ENCODE measurements at places on chromosomes 4 and X.

DNA sequence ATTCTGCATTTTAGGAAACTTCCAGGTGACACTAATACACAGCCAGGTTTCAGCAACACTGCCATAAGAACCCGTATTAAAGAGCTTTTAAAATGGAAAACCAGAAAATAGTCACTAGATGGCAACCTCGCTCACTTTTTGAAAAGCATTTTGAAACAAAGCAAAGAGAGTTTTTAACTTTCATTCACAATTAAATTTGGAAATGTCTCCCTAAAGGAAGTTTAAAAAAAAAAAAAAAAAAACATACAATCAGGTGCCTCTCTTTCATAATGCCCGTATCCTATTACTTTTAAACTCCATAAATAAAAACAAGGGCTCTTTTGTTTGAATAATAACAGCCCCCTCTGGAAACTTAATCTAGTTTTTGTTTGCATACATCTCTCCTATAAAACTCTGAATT lies 20.3 kb downstream of the MEPE start:
- no peak for DNase-seq

DNA sequence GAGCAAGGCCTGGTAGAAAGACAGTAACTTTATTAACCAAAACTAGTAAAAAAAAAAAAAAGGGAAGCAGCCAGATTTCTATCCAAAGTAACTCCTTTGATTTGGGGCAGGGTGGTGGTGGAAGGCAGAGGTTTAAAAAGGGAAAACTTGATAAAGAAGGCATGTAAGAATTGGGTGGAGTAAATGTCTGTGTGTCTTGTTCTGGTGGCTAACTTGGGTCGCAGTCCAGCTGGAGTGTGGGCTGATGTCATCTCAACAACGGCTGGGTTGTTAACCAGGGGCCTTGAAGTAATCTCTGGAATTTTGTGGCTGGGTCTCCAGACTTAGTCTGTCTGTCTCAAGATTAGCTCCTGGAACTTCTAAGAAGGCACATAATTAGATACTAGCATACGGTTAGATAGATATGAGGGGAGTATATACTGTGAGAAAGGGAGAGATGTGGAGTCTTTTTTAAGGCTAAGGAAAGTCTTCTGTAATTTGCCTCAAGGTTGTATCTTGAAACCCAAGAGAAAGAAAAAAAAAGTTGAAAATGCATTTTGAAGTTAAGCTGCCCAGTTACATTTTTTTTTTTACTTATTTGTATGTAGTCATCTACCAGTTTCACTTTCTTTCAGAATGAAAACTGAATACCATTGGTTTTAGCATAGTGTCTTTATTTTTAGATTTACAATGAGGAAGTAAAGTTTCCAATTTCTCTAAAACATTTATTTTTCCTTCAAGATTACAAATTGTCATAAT lies 48.3 kb downstream of the MTHFD2L start:
- no peak for DNase-seq

DNA sequence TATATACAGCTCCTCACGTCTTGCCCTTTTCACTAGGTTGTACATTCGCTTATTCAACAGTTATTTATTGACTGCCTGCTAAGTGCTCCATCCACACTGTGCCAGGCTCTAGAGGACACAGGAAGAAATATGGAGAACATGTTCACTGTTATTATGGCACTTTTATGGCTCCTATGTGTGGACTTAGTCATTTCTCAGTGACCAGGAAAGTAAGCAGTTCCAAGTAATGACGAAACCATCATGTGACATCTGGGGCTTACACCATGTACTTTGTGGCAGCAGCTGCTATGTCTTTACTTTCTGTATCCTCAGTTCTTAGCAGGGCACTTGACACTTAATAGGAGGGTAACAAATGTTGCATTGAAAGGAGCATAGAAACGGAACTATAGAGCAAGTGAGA lies 278.0 kb downstream of the ANK2 start:
- DNase-seq, result no peak

- no peak for DNase-seq
Observed at GRCh38 chr4:139042981-139043460, 27.4 kb downstream of the NOCT start.

GRCh38 chr4:66416425-66416824 lies 746.1 kb upstream of the EPHA5 start:
- no peak for DNase-seq

DNA sequence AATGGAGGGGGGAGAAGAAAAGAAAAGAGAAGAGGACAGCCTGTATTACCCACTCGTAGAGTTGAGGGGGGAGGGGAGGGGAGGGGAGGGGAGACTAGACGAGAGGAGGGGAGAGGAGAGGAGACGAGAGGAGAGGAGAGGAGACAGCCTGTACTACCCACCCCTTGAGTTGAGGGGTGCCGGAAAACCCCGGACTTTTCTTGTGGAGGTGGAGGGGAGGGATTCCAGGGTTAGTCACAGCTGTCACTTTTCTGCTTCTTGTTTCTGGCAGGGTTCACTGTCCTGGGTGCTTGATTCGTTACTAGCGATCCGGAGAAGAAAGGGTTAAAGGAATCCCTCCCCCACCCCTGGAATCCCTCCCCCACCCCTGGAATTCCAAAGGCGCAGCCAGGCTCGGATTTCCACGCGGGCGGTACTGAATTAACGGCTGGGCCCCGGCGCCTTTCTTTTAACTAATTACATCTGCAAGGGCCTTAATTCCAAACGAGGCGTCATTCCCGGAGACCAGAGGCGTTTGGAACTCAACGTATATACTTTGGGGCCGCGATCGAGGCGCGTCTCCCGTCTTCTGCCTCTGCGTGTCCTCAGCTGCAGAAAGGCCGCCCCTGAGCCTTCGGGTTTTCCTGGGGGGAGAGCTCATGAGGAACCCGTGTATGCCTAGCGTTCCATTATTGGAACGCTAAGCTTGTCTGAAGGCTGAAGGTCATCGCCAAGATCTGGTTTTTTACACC lies 20.1 kb upstream of the CSF2RA start:
- no peak for DNase-seq

DNA sequence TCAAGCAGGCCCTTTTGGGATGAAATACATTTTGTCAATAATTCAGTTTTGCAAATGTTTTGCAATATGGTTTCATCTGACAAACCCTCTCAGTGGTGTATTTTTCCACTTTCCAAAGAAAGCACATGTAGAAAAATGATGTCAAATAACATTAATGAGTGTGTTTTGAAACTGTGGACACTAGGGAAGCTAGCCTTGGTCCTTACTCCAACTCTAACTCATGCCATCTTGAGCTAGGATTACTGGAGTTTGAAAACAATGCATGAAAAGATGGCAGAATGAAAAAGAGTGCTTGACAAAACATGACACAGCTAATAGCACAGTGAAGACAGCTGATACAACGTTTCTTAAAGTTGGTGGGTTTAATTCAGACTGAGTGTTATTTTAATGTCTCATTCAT lies 41.4 kb downstream of the HAND2 start:
- no peak for DNase-seq

DNA sequence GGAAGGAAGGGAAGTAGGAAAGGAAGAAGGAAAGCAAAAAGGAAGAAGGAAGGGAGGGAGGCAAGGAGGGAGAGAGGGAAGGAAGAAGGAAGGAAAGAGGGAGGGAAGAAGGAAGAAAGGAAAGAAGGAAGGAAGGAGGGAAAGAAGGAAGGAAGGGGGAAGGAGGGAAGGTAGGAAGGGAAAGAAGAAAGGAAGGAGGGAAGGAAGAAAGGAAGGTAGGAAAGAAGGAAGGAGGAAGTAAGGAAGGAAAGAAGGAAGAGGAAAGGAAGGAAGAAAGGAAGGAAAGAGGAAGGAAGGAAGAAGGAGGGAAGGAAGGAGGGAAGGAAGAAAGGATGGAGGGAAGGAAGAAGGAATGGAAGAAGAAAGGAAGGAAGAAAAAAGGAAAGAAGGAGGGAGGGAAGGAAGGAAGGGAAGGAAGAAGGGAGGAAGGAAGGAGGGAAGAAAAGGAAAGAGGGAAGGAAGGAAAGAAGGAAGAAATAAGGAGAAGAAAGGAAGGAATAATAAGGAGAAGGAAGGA lies 18.6 kb upstream of the SCML1 start:
- DNase-seq, result no peak

DNA sequence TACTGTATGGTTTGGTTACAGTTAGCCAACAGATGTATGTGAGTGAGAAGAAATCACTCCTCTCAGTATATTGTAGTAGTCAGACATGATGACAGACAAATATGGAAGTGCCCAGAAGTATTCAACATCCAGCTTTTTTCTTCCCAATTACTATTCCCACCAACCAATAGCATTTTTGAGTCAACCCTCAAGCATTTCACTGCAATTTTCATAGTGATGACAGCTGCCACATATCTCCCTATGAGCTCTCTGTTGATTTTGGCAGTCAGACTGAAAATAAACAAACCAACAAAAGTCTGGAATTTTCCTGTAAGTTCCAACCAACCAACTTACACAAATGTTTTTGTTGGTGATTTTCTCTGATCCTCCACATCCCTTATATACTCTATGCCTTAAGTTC lies 8.2 kb upstream of the TRAM1L1 start:
- DNase-seq, result no peak

GRCh38 chr4:111400741-111401140 lies 744.5 kb upstream of the FAM241A start:
- DNase-seq, result no peak

DNA sequence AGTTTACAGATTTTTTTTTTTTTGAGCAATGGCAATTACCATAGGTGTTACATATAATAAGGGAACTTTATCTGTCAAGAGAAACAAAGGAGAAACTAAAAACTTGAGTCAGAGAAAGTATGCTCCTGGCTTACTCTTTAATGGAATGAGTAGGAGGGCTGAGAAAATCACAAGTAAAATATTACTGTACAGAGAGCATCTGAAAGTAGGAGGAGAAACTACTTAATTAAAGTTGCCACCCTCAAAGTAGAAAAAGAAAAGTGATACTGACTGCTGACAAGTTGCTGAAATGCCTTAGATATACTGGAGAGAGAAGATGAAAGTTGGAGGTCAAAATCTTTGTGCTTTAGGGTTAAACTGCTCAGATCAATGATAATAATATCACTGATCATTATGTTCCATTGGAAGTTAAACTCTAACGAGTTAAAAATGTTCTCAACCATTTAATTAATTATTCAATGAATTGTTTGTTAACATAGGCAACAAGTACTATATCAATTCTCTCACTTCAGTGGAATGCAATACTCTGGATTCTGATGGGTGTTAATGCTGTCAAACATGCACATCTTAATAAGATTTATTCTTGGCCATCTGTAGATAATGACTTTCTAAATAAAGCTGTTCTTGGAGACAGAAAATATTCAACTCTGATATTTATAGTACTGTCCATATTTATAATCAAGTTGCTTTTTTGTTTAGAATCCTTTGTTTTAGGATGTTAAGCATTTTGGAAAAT lies 61.2 kb upstream of the CAMK2D start:
- DNase-seq, result no peak

GRCh38 chr4:163042306-163042705 lies 124.4 kb downstream of the NAF1 start:
- DNase-seq, result no peak

DNA sequence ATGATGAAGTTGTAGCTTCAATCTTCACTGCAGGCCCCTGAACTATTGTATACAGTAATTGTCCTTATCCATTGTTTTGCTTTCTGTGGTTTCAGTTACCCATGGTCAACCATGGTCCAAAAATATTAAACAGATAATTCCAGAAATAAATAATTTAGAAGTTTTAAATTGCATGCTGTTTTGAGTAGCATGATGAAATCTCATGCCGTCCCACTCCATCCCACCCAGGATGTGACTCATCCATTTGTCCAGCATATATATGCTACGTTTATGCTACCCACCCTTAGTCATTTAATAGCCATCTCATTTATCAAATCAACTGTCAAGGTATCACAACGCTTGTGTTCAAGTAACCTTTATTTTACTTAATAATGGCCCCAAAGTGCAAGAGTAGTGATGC lies 34.5 kb downstream of the IQCM start:
- DNase-seq, result no peak

DNA sequence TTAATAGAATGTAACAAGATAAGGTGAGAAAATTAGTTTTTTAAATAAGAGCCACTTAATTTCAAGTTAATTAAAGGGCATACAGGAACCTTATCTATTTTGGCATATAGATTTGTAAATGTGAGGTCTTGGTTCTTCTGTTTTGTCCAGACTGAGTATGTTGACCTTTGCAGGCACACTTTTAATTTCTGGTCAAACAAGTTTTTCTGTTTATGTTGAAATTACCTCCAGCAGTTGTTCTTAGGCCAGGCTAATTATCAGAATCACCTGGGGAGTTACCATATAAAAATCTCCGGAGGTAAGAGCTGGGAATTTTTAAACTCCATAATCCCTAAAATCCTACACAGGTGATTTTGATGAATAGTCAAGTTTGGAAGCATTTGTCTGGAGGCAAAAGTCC lies 227.4 kb upstream of the ANKRD50 start:
- DNase-seq, result no peak

Data from stimulated activated CD8-positive, alpha-beta memory T cell treated with anti-CD3 and anti-CD28 coated beads, Interleukin-7, amount 100 ng/mL, for 1 hour (primary cell).